ENCODE measurements at places on chromosomes 7 and 10.

- DNase-seq, result no peak
Observed at GRCh38 chr10:131860311-131860710, 40.5 kb upstream of the PPP2R2D start.

- no peak for DNase-seq
Observed at GRCh38 chr7:87882151-87882937, 6.1 kb downstream of the DBF4 start.

GRCh38 chr10:84335516-84335915 is 7.1 kb downstream of the CCSER2 start:
- DNase-seq, result no peak

- DNase-seq, result no peak
Observed at GRCh38 chr10:70619271-70620019, 16.9 kb upstream of the PRF1 start.

DNA sequence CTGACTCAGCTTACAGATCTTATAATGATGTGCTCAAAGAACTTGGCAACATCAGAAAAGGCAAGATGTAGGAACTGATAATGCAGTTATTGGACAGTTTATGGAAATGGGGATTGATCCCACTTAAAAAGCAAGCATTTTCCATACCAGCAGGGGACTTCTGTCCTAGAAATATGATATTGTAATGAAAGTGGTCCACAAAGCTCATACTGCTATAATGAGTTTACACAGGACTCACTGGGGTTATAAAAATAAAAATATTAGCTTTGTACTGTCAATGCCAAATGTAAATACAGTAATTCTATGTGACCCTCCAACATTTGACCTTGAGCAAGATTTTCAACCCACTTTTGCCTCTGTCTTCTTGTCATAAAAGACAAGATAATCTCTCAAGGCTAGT is 145.5 kb upstream of the SEM1 start:
- DNase-seq, result no peak
